Thoracic aorta (tissue), 2 donors: ENCODE measurements at places on chromosomes 3 and 15. TPM values are rescaled to one million over a fixed set of nuclear protein-coding genes. Genes with fewer than 3 reads are reported as not detected.

Gene GOLGA6L7
- total RNA-seq: not detected

DNA sequence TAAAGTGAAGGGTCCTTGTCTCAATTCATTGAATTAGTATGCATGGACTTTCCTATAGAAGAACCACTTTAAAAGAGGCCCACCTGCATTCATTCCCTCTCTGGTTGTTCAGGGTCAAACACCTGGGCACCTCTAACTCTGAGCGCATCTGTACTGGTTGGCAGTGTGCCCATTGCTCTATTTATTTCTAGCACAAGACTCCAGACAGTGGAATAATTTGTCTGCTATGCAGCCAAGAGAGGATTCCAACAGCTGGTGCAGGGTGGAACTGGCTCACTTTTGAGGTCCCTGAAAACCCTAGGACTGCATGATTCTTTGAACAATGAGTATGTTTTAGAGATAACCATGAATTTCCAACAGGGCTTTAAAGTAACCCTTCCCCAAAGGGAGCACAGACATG is 57.9 kb downstream of the CCDC33 start:
- DNase-seq: no peak

DNA sequence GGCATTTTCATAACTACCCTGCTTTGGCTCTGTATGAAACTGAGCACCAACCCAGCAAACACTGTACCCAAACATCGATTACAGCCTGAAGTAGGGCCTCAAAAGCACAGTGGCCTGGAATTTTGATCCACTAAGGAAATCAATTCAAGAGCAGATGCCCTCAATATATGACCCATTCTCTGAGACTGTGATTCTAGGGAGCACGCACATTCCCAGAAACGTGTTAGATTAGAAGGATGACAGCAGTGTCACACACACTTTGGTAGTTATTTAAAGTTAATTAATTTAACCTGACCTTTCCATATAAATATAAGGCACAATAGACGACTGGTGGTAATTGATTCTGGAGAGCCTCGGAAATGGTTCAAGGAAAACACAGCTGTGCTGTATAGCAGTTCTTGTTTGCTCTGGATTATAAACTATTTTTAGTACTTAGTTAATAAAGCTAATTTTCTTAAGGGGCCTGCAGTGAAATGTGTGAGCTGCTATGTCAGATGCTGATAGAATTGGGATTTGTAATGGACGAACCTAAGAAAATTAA is 126.3 kb upstream of the ZNF385D start:
- DNase-seq: no peak

Gene ARF4
- 136 TPM for total RNA-seq

Gene CHRM5
- total RNA-seq: not detected

DNA sequence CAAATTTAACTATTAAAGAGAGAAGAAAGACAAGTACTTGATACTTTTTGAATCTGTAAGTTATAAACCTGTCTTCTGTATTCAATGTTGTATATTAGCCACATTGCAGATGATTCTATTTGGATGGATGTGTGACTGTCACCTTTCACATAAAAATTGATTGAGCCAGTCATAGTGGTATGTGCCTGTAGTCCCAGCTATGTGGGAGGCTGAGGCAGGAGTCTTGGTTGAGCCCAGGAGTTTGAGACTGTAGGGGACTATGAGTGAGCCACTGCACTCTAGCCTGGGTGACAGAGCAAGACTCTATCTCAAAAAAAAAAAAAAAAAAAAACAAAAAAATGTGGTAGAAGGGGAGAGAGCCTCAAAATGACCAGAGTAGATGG is 12.3 kb downstream of the CACNA1D start:
- no peak for DNase-seq

Gene RTF1
- 49.5 TPM for total RNA-seq

DNA sequence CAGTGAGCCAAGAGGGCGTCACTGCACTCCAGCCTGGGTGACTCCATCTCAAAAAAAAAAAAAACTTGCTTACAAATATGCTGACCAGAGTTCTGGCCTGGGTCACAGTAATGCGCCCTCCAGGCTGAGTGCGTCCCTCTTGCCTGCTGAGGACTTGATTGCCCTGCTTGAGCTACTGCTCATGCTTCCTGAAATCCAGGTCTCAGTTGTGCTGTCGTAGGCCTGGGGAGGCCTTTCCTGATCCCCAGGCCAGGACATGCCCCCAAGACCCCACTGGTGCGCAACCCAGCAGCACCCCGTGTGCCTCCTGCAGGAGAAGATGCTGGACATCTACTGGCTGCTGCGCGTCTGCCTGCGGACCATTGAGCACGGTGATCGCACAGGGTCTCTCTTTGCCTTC is 7.3 kb downstream of the AMIGO3 start:
- no peak for DNase-seq

Gene COL6A6
- 0.42 TPM for total RNA-seq

Gene CLEC3B
- total RNA-seq: 202 TPM

- no peak for DNase-seq
Observed at GRCh38 chr15:72092006-72092405, 25.9 kb downstream of the MYO9A start.

Gene C3orf20
- total RNA-seq: not detected

DNA sequence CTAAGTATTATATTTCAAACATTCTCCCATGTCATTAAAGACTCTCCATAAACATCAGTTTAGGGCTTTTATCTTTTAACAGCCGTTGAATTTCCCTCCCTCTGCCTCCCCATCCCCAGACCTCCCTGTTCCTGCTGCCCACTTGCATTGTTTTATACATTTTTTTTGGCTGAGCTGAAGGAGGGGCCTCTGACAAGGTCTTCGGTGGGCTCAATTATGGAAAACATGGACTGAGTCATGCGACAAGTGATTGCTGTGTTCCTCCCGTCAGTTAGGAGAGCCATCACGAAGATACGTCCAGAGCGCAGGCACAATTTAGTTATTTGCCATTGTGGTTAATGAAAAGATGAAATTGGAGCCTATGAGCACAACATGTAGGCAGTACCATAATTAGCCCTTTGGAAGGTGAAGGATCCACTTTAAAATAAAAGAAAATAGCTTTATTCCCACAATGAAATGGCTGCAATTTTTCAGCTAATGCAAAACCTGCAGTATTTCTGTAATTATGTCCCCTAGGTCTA is 12.0 kb upstream of the NMNAT3 start:
- DNase-seq: no peak

DNA sequence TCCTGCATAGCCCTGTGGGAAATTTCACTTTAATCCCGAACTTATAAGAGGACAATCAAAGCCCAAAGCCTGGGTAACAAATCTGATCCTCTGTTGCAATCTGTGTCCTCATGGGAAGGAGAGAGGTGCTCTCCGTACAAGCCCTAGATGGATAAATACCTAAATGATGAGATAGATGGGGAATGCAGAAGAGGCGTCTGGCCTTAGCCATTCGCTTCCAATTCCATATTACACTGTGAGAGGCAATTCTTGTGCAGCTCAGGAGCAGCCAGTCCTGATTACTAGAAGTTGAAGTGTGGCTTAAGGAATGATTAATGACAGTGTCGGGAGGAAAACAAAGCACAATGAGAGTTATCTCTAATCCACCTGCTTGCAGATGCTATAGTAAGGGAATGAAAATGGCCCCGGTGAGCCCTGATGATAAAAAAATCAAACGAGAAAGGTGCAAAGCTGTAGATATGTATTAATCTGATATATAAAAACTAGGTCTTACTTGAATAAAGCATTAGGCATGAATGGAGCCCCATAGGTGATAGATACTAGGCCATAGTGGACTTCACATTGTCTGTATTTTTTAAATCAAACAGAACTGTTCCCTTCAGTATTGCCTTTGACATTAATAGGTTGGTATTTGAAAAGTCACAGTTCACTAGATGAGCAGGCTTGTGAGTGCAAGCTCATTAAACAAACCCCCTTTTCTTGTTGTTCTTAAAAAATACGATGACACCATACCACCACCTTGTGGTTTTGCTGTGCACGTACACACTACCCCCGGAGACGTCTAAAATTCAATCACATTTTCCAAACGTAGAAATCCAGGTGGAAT is 54.2 kb upstream of the TMCO5A start:
- no peak for DNase-seq

Gene LNP1
- 3.0 TPM for total RNA-seq

GRCh38 chr3:118527514-118528044 is 507.1 kb downstream of the IGSF11 start:
- DNase-seq: no peak

Gene HTR3E
- not detected for total RNA-seq

DNA sequence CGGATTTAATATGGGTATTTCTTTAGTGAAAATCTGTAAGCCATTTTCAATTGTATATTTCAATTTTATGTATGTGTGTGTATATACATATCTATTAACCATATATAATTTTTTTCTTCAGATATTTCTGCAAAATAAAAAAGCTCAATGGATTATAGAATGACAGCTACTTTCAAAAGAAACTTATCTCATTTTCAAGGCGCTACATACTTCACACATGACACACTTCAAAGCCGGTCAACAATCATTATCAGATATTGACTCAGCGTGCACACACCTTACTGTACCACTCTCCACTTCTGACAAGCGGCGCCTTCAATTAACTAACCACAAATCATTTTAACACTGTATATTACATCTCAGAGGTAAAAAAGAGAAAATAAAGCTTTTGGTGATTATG is 39.6 kb downstream of the ATP13A3 start:
- no peak for DNase-seq

- DNase-seq: no peak
Observed at GRCh38 chr15:79282371-79283251, at the start of gene ANKRD34C. Gene ANKRD34C (plus strand): TSS chr15:79282722. CDS start chr15:79293285, 10,563 bp downstream.

DNA sequence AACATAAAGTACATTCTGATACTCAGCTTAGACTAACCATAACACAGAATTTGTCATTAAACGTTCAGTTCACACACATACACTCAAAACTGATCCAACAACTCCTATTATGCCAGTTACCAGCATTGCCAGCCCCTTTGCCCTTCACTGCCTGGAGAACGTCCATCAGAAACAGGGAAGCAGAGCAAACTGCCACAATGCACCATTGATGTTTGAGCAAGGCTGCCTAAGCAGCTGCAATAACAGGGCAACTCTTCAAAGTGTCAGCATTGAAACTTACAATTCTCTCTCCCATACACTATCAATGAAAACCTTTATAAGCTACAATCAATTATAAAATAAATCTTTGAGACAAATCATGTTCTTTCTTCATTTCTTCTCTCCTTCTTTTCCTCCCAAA is 85.1 kb downstream of the ZBTB20 start:
- no peak for DNase-seq

DNA sequence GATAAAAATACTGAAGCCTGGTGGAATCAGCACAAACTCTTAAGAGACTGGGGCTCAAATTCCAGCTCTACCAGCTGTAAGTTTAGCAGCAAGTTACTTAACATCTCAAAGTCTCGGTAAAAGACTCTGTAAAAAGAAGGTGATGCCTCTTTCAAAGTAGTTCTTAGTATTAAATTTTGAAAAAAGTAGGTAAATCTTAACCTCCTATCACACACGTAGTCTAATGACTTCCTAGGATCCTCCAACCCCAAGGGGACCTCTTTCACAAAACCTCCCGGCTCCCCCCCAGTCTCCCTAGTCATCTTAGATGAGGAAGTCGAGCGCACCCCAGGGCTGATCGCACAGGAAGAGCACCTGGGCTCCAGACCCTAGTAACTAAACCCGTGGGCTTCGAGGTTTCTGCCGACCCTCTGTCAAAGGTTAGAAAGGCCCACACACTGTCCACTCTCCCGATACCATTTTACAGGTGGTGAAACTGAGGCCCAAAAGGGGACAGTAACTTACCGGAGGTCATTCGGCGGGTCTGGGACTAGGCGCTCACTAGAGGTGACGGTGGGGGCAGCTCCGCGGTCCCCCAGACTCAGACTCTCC is 427 bp downstream of the MBD4 start:
- DNase-seq: no peak

- DNase-seq: no peak
Observed at GRCh38 chr15:70473581-70474370, 289.6 kb downstream of the UACA start.

DNA sequence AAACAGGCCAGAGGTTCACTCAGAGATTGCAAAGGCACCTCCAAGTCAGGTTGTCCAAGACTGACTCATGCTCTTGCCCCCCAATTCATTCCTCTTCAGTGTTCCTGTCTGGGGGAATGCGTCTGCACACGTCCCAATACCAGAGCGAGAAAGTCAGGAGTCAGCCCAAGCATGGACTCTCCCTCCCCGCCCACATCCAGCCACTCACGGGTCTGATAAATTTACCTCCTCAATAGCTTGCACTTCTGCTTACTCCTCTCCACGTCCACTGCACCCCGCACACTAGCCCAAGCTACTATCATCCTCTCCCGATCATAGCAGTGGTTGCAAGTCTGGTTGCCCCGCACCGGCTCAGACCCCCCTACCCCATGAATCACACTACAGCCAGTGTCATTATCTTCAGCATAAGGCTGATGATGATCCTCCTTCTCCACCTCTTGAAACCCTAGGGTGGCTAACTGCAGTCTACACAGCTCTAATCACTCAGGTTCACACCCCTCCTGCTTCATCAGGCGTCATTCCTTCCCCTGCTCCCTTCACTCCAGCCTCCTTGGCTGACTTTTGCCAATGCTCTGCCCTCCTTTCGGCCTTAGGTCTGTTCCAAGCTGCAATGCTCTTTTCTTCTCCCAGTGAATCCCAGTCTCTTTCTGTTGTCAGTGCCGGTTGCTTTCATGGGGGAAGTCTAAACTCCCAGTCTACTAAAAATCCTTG is 27.6 kb upstream of the MYO1E start:
- DNase-seq: no peak

GRCh38 chr3:111882799-111883198 is 23.7 kb downstream of the PHLDB2 start:
- no peak for DNase-seq
